ENCODE measurements at places on chromosomes 5 and 9. TPM values are rescaled to one million over a fixed set of nuclear protein-coding genes. Genes with fewer than 3 reads are reported as not detected.
A peak's percentile ranks its signal among the peaks of the same experiment; 100 is the strongest.

CSF2 gene
- not detected for total RNA-seq

DNA sequence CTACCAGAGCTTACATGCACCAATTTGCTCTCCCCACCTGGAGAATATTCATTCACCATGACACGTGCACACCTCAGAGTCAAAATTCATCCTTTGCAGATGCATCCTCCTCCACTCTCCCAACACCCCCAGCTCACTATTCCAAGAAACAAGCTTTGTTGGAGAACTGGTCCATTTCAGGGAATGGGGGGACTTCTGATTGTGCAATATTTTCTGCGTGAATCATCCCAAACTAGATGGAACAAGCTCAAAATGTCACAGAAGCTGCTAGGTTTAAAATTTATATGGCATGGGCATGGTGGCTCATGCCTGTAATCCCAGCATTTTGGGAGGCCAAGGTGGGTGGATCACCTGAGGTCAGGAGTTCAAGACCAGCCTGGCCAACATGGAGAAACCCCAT, 3.6 kb downstream of the GLDC start:
- DNase-seq = no peak

DNA sequence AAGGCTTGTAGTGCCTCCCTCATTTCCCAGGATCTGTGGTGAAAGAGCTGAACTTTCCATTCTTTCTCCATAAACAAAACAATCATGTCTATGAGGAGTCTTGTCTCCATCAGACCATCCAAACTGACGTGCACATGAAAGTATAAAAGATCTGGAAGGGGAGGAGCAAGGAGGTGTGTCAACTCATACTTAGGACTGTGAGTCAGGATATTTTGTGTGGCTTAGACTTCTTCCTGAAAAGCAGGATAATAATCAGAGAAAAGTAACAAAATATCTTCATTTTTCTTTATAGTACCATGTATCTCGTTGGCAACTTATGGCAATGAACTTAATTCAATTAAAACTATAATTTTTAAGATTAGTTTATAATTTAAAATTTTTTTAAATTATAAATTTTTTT, 96.0 kb upstream of the PRRC1 start:
- no peak for DNase-seq

OR1Q1 gene
- not detected for total RNA-seq

DNA sequence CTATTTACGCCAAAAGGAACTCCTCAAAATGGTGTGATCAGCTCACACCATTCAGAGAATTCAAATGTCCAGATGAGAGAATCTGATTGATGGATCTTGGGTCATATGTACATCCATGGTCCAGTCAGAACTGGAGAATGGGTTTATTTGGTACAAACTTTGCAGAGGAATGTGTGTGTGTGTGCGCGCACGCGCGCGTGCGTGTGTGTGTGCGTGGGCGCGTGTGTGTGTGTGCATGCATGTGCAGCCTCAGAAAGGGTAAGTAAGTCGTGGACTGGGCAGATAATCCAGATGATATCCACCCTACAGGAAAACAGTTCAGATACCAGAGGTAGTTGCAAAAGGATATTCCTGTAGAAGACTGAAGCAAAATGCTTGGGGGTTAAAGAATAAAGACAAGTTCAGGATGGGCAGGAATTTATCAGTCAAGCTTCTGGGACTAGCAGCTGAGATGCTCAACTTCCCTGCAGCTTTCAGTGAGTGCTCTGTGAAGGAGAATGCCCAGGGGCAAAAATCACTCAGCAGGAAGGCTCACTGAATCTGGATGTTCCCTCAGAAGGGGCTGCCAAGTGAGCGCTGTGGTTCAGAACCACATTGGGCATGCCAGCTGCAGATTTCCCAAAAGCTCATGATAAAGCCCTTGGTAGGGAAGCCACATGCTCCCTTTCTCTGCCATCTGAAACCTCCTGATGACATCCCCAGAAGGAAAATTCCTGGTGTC, 440.5 kb upstream of the SGCD start:
- DNase-seq = no peak

GDA gene
- 3.1 TPM for total RNA-seq

- DNase-seq = peak; percentile 17
Measured at GRCh38 chr5:178058321-178059012, 54.9 kb upstream of the N4BP3 start.

- no peak for DNase-seq
Measured at GRCh38 chr5:91136271-91136670, 246.8 kb downstream of the ARRDC3 start.

- no peak for DNase-seq
Measured at GRCh38 chr5:77658662-77659061, 20.1 kb upstream of the OTP start.

EIF4EBP3 gene
- 11.7 TPM for total RNA-seq

- no peak for DNase-seq
Measured at GRCh38 chr5:53884844-53885243, 324.4 kb downstream of the NDUFS4 start.

DNA sequence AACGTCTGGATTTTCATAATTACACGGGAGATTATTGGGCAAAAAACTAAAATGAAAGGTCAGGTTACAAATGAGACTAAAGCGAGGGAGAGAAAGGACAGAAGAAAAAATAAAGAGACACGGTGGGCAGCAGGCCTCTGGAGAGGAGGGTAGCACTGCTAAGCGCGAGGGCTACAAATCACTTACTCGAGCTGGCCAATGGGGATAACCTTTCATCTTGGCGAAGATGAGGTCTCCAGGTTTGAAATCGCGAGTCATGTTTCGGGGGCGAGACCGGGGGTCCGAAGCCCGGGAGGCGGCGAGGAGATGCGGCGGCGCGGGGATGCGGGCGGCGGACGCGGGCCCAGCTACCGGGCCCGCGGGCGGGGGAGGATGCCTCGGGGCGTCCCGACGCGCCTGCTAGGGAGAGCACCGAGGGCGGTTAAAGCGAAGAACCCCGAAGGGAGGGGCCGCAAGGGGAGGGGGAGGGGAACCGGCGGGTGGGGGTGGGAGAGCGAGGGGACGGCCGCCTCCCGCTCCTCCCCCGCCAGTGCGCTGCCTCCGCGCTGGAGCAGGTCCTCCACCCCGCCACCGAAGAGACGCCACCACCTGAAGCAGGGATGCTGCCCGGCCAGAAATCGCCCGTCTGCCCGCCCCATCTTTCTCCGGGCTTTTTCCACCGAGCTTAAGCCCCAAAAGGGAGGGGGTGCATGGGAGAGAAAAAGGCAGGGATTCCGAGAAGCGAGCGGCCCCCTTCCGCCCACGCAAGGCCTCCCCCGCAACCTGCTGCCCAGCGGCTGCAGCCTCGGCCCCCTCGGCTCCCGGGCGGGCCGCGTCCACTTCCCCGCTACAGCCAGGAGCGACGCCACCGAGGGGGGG, 610 bp downstream of the PSIP1 start:
- no peak for DNase-seq

DNA sequence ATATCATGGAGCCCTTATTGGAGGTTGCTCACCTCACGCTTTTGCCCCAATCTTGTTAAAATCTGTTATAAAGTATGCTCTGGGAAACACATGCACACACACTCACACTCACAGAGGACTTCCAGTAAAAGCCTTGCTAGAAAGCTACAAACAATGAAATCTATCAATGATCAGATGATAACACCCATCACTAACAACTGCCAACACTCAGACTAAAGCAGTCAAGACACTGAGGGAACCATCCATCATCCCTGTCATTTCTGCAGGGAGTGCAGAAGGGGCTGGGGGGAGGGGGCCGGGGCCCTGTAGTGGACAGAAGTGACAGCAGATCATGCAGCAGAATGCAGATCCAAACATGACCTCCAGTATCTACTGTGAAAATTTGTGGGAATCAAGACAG, 179.1 kb downstream of the AOPEP start:
- DNase-seq = no peak

UGT3A2 gene
- not detected for total RNA-seq

GRCh38 chr9:123316053-123316718, 39.8 kb upstream of the CRB2 start:
- DNase-seq = no peak

ADGRD2 gene
- total RNA-seq = not detected

PCDHB10 gene
- total RNA-seq = 0.84 TPM

DNA sequence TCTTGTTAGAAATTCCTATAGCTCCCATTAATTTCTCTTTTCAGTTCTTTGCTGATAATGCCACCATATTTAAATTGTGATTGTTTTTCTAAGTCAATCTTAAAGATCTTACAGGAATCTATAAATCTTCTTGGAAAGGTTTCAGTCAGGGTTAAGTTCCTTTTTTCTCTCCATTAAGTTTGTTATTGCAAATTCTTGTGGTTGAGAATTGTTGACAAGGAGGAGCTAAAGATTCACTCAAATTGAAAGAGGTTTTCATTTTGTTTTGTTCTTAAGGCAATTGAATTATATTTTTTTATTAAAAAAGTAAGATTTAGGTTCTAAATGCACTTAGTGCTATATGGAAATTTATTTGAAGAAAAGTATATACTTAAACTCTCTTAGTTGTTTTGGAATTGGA, 213.4 kb downstream of the PRR16 start:
- DNase-seq = no peak

GRCh38 chr5:71782393-71782770, 63.3 kb downstream of the CARTPT start:
- no peak for DNase-seq

DNA sequence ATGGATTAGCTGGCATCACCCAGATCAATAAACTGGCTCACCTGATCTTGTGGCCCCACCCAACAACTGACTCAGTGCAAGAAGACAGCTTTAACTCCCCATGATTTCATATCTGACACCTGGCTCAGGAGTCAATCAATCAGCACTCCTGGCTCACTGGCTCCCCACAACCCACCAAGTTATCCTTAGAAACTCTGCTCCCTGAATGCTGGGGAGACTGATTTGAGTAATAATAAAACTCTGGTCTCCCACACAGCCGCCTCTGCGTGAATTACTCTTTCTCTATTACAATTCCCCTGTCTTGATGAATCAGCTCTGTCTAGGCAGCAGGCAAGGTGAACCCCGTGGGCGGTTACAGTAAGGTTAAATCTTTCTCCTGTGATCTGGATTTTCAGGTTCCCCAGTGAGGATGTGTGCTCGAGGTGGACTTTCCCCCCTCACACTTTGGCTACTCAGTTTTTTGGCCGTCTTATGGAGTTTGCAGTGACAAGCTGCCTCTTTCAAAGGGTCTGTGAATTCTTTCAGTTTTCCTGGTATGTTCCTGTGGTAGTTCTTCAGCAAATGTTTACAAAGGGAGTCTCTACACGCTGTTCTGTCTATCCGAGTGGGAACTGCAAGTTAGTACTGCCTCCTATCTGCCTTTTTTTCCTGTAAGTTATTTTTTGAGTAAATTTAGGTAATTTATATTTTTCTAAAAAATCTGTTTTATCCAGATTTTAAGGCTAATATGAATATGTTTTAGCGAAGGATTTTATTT, 500.2 kb upstream of the NUDT12 start:
- DNase-seq = no peak

ISCA1 gene
- total RNA-seq = 66.5 TPM

DNA sequence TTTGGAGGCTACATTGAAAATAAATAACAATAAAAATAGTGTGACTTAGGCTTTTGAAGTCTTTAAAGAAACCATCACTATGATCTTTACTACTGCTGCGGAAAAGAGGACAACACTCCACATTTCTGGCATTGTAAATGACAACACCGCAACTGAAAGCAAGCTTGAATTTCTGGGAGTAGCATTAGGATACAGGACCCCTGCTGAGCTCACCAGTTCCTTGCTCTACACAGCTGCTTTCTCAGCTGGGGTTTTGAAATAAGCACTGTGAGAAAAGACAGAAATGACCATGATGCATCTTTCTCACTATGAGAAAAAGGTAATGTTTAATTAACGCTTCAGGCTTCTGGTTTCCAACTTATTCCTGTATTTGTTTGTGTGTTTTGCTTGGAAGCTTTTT, 168.0 kb downstream of the TAF11L14 start:
- DNase-seq = no peak

MTX3 gene
- 9.7 TPM for total RNA-seq

GRCh38 chr9:29838491-29839020, 2265.3 kb upstream of the C9orf72 start:
- DNase-seq = no peak

DNA sequence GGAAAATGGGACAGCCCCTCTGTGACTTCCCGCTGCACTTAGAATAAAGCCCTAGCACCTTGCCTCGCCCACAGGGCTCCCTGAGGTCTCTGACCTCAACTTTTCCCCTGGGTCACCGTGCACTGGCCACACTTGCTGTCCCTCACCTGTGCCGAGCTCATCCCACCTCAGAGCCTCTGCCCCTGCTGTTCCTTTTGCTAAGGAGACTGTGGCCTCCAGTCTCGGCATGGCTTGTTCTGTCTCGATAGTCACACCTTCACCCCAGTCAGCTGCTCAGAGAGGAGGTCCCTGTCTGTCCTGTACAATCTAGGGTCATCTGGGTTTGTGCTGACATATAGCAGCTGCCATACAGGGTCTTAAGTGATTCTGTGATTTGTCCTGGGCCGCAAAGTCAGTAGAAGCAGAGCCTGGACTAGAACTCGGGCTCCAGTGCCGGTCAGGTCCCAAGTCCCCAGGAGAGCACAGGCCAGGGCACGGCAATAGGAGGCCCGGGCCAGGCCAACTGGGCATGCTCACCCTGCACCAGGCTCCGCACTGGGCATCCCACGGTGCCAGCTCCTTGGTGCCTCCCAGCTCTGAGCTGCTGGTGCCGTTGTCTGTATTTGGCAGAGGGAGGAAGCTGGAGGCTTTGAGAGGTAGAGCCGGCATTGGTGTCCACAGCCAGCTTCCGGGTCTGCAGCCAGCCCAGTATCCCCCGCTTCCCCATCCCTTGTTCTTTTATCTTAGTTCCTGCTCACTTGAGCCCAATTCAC, 35.2 kb downstream of the NCS1 start:
- no peak for DNase-seq

OTP gene
- not detected for total RNA-seq

N4BP3 gene
- total RNA-seq = 2.9 TPM

DNA sequence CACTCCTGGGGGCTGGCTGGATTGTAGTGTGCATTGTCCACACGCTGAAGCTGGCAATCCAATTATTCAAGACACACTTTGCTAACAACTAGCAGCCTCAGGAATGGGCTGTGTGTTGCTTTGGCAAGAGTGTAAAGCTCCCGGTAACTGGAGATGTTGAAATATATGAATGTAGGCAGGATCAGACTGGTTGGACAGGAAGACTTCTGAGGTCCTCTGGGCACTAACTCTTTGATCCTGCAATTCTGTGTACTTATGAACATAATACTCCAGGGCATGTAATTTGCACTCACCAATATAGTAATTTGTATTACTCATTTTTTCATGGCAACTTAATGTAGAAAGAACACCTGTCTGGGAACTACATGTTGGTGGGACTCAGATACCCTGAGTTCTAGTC, 106.7 kb upstream of the SLC28A3 start:
- no peak for DNase-seq

GPR21 gene
- total RNA-seq = 0.49 TPM

DNA sequence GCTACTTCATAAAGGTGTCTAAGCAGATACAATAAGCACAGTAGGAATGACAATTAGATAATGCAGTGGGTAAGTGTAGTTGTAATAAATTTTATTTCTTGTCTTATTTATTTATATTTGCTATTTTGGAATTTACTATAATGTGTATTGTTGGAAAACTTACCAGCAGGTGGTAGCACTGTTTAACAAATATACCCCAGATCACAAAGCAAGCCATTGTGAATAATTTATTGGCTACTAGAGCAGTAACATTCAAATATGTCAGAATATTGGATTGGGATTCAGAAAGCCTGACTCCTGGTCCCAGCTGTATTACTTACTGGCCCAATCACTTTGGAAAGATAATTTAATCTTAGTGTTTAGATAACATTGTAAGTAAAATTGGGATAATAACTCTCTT, 78.0 kb downstream of the ISOC1 start:
- no peak for DNase-seq

GRCh38 chr9:5042661-5043178, 57.6 kb downstream of the JAK2 start:
- no peak for DNase-seq

GRCh38 chr5:96758621-96759020, 49.1 kb downstream of the ERAP1 start:
- no peak for DNase-seq

GRCh38 chr5:61582205-61582820, 250.3 kb downstream of the ZSWIM6 start:
- no peak for DNase-seq
